ENCODE measurements at places on chromosomes 7 and 10. TPM values are rescaled to one million over a fixed set of nuclear protein-coding genes. Genes with fewer than 3 reads are reported as not detected.

Gene CTTNBP2
- total RNA-seq: 17.4 TPM

Gene MRLN
- total RNA-seq: not detected

Gene GALNT17
- total RNA-seq: 23.0 TPM

Gene CALCR
- not detected for total RNA-seq

Gene BTBD16
- total RNA-seq: not detected

Gene OR13A1
- 1.5 TPM for total RNA-seq

Gene AS3MT
- 40.3 TPM for total RNA-seq

Gene H2BK1
- not detected for total RNA-seq

Gene GJD4
- not detected for total RNA-seq

Gene C7orf57
- total RNA-seq: not detected

Gene LIPF
- total RNA-seq: not detected

Gene CTAGE8
- total RNA-seq: 1.8 TPM

Gene STARD3NL
- 121 TPM for total RNA-seq

Gene KDM7A
- total RNA-seq: 13.6 TPM

Gene MYOZ1
- total RNA-seq: 1.9 TPM

Gene PAPSS2
- total RNA-seq: 4.0 TPM

Gene SPAM1
- total RNA-seq: not detected

Gene MSS51
- total RNA-seq: 2.2 TPM

Gene CDHR1
- total RNA-seq: 2.7 TPM

Gene GOLGA7B
- total RNA-seq: 0.09 TPM

Gene RBP3
- total RNA-seq: not detected

Gene PHKG1
- total RNA-seq: not detected

Gene TMEM273
- total RNA-seq: not detected

Gene DRGX
- total RNA-seq: not detected

Gene OR2A1
- total RNA-seq: not detected

Gene PAPOLB
- not detected for total RNA-seq

Gene ACHE
- 0.90 TPM for total RNA-seq

Gene SGCE
- 169 TPM for total RNA-seq

Gene PDIA4
- 171 TPM for total RNA-seq

Gene UNC5B
- 9.2 TPM for total RNA-seq

Gene ERVW-1
- total RNA-seq: not detected

Gene HOXA7
- total RNA-seq: not detected

Gene STOX1
- total RNA-seq: 53.9 TPM

Gene UNCX
- total RNA-seq: not detected

Gene TMEM140
- not detected for total RNA-seq

Gene SPAG6
- 2.3 TPM for total RNA-seq

Gene RADIL
- total RNA-seq: 5.8 TPM

Gene MPP7
- total RNA-seq: 8.5 TPM

Gene IQCE
- 10.1 TPM for total RNA-seq

Gene ZNF655
- 66.3 TPM for total RNA-seq

Gene NXPH1
- total RNA-seq: not detected

Gene NEBL
- 52.8 TPM for total RNA-seq

Gene OR2A7
- total RNA-seq: 0.15 TPM

Gene EXOSC1
- 48.7 TPM for total RNA-seq

Gene COL1A2
- total RNA-seq: 47.9 TPM

Gene SYT15B
- total RNA-seq: not detected

Gene INMT
- total RNA-seq: 5.0 TPM
